Mesendoderm (in vitro differentiated cells): ENCODE measurements at places on chromosomes 2 and 18.

DNA sequence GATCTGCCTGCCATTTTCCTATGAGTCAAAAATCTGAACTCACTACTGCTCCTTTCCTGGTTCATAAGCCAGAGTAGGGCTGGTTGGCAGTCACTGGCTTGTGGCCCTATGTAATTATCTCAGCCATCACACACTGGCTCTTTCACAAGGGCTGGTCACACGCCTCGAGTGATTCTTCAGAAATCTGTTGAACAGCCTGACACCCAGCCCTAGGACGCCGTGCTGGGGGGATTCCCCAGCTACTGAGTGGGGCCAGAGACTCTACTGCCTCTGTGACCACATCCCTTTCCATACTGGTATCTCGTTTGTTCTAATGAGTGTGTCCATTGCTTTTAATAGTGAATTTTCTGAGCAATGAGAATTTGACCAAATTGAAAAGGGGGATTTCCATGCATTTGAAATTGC is 45.8 kb upstream of the RBM44 start:
- peaks cover 1% of the 10 kb centered on the region for H3K36me3 ChIP-seq
- no peak overlapping the region for H3K4me3 ChIP-seq
- no peaks in the 10 kb centered on the region for H3K27me3 ChIP-seq
- H3K27ac ChIP-seq: no peak overlapping the region

GRCh38 chr2:64836566-64836965 is 152.6 kb upstream of the SLC1A4 start:
- H3K27ac ChIP-seq: no peak overlapping the region
- H3K4me3 ChIP-seq: no peak overlapping the region
- H3K36me3 ChIP-seq: no peaks in the 10 kb centered on the region
- H3K4me1 ChIP-seq: no peaks in the 10 kb centered on the region
- no peaks in the 10 kb centered on the region for H3K27me3 ChIP-seq

DNA sequence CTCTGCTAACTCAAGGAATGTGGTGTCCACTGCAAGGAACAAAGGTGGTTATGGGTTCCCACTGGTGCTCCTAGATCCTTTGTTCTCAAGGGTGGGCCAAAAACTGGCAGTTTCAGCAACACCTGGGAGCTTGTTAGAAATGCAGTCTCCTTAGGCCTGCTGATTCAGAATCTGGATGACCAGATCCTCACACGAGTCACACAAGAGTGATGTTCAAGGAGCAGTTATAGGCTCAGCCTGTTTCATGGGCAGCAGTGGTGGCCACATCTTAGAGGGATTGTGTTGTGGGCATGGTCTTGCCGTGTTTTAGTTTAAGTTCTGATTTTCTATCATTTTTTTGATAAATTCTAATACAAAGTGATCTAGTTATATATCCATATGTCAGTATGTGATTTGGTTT is 28.7 kb upstream of the MGAT5 start:
- no peak overlapping the region for H3K4me3 ChIP-seq
- no peak for DNase-seq
- H3K27me3 ChIP-seq: no peaks in the 10 kb centered on the region

DNA sequence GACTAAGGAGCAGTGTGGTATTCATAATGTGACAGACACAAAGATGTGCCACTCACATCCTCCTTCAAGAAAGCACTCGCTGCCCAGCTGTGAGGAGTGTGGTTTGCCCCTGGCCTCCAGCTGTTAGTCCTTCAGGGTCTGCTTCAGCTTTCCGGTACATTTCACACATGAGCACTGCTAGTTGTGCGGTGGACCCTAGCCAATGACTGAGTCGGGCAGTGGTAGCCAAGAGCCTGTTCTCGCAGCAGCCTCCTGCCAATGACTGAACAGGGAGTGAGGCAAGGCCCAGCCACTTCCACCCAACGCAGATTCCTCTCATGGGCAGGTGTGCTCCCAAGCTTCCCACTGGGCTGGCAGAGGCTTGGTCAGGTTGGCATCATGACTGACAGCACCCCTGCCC is 254.3 kb downstream of the RBM43 start:
- H3K27ac ChIP-seq: no peak overlapping the region
- no peaks in the 10 kb centered on the region for H3K36me3 ChIP-seq
- no peaks in the 10 kb centered on the region for H3K27me3 ChIP-seq
- no peak overlapping the region for H3K4me3 ChIP-seq
- no peaks in the 10 kb centered on the region for H3K4me1 ChIP-seq

DNA sequence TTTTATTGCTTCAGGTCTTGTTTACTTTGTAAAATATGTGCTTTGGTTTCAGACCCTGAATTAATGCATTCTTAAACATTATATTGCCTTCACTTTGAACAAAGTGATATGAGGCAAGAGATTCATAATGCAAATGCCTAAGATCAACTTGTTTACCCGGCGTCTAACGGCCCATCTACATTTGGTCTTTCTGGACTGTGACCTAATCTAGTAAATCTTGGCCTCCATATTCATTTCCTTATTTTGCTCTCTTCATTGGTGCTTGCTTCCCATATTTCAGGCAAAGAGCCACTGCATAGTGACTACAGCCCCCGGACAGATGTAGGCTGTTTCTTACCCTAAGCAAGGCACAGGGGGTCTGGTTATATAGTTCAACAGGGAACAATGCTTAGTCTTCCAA is 53.0 kb upstream of the SLC39A10 start:
- H3K27me3 ChIP-seq: no peaks in the 10 kb centered on the region
- H3K27ac ChIP-seq: no peak overlapping the region
- no peaks in the 10 kb centered on the region for H3K36me3 ChIP-seq
- no peak overlapping the region for H3K4me3 ChIP-seq
- DNase-seq: no peak
- no peaks in the 10 kb centered on the region for H3K4me1 ChIP-seq

- no peak for DNase-seq
- no peak overlapping the region for H3K27ac ChIP-seq
- no peaks in the 10 kb centered on the region for H3K27me3 ChIP-seq
- H3K4me3 ChIP-seq: no peak overlapping the region
Observed at GRCh38 chr2:170314744-170315447, 136.9 kb downstream of the MYO3B start.

- no peaks in the 10 kb centered on the region for H3K4me1 ChIP-seq
- H3K27me3 ChIP-seq: no peaks in the 10 kb centered on the region
- H3K27ac ChIP-seq: no peak overlapping the region
- H3K36me3 ChIP-seq: no peaks in the 10 kb centered on the region
Observed at GRCh38 chr2:4464634-4465266, 761.4 kb downstream of the DCDC2C start.
